ENCODE measurements at places on chromosomes 11 and 22.

- DNase-seq = no peak
These were observed 19.6 kb upstream of the CAT start for GRCh38 chr11:34419158-34419557.

DNA sequence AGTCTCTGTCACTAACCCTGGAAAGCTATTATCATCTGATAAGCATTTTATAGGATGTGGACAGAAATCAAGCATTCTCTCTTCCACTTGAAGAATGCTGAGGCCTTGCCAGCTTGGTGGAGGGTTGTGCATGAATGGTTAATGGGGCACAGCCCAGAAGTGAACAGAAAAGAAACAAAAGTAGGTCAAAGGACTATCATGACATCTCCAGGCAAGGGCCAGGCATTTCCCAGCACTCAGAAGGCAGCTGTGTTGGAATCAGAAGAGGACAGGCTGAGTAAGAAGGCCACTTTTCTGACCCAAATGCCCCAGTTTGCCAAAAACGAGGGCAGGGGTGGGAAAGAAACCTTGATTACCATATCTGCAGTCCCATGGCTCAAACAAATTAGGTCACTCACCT lies 12.4 kb downstream of the TENM4 start:
- no peak for DNase-seq

DNA sequence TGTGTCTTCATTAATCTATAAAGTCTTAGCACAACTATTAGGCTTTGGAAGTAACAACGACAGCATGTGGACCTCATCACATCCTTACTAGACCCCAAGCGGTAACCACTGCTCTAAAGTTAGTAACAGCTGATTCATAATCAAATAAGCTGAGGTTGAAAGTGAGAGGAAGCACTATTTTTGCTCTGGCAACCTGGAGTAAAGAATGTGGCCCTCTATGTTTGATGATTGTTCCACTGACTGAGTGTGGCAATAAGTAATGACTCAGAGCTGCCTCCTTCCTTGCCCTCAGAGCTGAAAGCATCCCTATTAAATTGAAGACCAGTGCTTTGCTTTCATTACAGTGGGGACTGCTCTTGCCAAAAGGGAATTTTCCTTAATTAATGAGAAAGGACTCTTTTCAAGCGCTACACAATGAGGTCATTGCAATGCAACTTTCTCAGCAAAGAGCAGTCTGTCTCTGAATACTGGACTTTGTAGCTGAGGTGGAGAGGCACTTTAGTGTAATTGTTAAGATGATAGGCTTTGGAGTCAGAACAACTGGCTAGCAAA lies 906.1 kb upstream of the RAG2 start:
- DNase-seq = no peak

DNA sequence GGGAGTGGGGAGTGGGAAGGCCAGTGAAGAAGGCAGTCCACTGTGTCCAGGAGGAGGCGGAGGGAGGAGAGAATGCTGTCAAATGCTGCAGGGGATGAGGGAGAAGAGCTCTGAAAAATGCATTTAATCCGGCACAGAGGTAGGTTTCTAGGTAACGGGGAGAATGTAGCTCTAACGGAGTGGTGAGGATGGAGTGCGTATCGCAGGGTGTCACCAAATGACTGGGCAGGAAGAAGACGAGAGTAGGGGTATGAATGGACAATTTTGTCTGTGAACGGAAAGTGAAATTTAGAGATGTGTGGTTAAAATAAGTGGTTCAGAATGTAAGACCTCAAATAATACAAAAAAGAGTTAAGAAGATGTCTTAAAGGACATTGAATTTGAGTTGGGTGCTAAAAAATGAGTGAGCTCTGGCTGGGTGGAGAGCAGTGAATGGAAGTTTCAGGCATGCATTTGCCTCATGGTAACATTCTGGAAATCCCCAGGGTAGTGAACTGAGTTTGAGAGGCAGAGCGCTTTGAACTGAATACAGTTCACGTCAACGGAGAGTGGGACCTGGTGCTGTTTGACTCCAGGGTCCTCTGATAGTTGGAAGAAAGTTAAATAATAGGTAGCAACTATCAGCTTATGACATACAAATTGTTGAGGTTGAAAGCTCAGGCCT lies 81.3 kb upstream of the CADM1 start:
- DNase-seq = no peak

DNA sequence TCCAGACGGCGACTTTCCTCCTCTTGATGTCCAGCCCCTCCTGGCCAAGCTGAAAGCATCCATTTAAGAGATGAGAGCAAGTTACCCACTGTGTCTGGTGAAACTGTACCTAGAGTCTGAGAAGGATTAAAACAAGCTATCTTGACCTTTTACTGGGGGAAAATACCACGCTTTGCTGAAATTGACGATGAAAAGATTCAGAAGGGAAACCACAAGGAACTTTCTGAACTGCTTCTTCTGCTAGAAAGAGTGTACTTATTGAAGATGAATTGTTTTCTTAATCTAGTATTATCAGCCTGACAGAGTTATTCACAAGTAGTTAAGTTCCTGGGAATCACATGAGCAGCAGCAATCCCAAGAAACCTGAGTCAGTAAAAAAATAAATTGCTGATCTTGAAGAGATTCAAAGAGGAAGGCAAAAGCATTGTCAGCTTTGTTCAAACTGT lies 13.1 kb upstream of the MS4A6A start:
- no peak for DNase-seq

DNA sequence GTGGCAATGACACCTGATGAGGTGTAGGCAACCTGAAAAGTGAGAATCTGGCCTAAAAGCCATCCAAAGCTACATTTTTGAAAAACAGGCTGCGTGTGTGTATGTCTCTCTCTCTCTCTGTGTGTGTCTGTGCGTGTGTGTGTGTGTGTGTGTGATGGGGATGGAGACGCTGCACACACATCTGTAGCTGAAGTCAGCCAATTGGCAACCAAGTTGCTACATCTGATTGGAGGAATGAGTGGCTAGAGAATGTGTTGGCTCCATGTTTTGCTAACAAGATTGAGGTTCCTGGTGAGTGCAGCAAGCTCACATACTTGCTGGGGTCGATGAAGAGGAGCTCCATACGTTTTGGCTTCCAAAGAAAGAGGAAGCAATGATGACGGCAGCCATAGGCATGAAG lies 311.4 kb upstream of the NCAM1 start:
- no peak for DNase-seq

- no peak for DNase-seq
These were observed 55.1 kb downstream of the ARHGEF12 start for GRCh38 chr11:120391292-120391691.

DNA sequence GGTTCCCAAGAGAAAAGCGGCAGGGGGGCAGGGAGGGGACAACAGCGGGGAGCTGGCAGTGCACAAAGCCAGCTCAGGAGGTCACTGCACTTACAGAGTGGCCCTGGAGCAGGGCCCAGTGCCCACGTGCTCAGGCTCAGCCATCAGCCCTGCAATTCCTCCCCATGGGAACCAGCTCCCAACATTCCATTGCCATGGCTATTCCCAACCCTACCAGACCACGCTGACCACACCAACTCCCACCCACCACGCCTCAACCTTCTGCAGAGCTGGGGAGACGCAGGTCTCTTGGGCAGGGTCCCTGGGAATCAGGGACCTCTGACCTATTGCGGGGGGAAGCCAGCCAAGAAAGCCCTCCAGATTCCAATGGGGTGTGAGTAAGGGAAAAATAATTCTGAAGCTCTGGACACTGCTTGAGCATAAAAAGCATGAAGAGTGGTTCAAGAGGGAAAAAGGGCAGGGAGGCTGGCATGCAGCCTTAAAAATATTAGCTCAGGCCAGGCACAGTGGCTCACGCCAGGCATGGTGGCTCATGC lies 38.3 kb upstream of the TFIP11 start:
- DNase-seq = no peak

DNA sequence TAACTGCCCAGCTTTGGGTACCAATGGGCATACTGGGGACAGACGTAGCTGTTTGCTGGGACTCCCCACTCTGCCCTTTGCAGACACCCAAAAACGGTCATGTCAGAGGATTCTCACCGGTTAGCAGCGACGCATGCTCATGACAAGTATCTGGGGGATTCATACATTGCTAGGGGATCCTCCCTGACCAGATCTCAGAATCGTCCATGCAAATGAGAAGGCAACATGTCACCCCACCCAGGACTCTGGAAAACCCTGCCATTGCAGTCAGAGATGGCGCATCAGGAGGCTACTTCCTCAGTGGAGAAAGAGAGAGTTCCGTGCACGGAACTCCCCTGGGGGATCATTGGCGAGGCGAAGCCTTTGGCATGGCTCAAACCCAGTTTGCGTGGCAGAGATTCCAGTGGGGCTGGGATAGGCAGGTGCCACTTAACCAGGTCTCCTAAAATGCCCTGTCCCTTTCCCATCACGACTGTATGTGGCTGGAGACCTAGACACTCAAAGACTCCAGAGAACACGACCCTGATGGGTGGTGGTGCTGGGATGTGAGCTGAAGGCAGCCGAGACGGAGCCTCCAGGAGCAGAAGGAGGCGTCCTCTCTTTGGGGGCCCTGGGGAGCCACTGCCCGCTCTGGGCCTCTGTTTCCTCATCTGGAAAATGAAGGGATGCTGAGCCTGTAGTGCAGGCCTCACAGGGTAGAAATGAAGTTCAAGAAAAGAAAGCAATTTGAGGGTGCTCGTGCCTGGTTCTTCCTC lies 4.9 kb downstream of the RGL4 start:
- DNase-seq = no peak

GRCh38 chr11:34203377-34203871 lies 98.0 kb downstream of the NAT10 start:
- no peak for DNase-seq
